ENCODE measurements at places on chromosomes 2 and 18.

- no peak for DNase-seq
Observed at GRCh38 chr2:138670734-138671133, 109.5 kb downstream of the NXPH2 start.

DNA sequence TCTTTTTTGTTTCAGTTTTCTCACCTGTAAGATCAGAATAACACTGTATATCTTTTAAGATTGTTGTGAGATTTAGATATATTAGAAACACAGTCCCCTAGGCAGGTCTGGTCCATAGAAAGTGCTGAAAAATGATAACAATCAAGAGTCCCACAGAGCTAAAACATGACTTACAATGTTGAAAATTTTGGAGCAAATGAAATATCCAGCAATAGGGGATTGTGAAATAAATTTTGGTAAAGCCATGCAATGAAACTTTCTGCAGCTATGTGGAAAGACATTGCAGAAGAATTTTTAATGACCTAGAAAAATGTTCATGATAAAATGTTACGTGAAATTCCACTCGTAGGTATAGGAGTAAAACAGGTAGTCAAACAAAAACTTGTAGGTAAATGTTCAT is 127.6 kb upstream of the SERPINE2 start:
- no peak for DNase-seq

GRCh38 chr2:236939271-236939670 is 146.4 kb upstream of the COPS8 start:
- no peak for DNase-seq

- no peak for DNase-seq
Observed at GRCh38 chr2:144519934-144520731, at the start of gene ZEB2. TSS of gene ZEB2 (minus strand) at chr2:144520119. CDS start at chr2:144517350, 2,769 bp downstream.

Measured in AG04450 (cell line).